DND-41 (cell line): ENCODE measurements at places on chromosomes 1 and 21.

DNA sequence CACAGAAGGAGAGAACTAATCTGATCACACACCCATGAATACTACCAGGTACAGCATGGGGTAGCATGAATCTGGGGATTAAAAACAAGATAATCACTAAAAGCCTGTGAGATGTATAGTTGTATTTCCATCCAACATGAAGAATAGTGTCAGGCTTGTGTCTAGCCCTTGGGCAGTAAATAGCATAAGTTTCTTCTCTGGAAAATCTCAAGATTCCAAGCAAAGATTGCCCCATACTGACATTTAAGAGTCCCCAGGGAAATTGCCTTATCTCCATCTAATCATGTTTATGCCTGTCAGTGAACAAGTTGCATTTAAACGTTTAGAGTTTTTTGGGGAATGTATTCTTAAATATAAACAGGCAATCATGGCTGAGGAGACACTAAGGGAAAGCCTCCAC, 109.2 kb upstream of the SERTAD4 start:
- no peak for DNase-seq
- H3K4me1 ChIP-seq: no peaks in the 10 kb centered on the region
- no peaks in the 10 kb centered on the region for H3K27me3 ChIP-seq
- H3K36me3 ChIP-seq: no peaks in the 10 kb centered on the region
- H3K4me3 ChIP-seq: no peak overlapping the region

DNA sequence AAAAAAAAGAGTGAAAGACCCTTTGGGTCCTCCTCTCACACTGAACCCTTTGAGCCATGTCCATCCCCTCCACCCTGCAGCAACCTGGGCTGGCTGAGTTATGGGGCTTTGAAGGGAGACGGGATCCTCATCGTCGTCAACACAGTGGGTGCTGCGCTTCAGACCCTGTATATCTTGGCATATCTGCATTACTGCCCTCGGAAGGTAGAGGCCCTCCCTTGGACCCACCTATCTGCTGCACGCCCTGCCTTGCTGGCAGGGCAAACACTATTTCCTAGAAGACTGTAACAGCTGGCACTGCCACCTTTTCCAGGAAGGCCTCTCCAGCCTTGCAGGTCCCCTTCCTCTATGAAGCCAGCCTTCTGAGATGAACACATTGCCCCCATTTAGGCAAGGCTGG, 1.1 kb downstream of the SLC50A1 start:
- no peaks in the 10 kb centered on the region for H3K27me3 ChIP-seq
- peak overlapping the region; percentile 90 for H3K4me3 ChIP-seq
- peaks cover 55% of the 10 kb centered on the region for H3K4me1 ChIP-seq
- peak overlapping the region; percentile 32 for H3K27ac ChIP-seq
- peaks cover 19% of the 10 kb centered on the region for H3K36me3 ChIP-seq

GRCh38 chr21:38600106-38600505, 101.8 kb upstream of the ERG start:
- H3K36me3 ChIP-seq: no peaks in the 10 kb centered on the region
- H3K4me1 ChIP-seq: no peaks in the 10 kb centered on the region

DNA sequence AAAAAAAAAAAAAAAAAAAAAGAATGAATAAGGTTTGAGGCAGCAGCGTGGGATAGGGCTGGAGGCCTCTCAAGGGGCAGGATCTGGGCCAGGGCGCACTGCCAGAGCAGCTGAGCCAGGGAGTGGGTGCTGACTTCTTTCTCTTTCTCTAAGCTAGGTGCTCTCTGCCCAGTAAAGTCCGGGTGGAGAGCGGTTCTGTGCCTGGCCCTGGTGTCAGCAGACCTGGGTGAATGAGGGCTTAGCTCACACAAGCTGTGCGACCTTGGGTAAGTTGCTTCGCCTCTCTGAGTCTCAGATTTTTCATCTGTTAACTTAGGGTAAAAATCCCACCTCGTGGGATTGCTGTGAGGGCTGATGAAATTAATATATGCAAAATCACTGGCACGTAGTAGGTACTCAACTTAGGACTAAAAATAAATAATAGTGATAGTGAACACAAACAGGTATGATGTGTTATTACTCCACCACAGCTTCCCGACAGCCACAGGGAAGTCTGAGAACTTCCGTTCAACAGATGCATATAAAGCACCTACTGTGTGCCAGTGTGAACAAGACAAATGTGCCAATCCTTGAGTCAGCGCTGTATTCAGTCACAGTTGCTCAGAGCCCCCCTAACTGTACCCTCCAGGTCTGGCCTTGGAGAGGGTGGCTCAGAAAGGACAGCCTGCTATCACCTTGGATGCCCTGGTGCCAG, 2.0 kb upstream of the FAM131C start:
- no peaks in the 10 kb centered on the region for H3K36me3 ChIP-seq
- H3K4me3 ChIP-seq: no peak overlapping the region
- H3K4me1 ChIP-seq: peaks cover 6% of the 10 kb centered on the region
- H3K27ac ChIP-seq: no peak overlapping the region
- no peaks in the 10 kb centered on the region for H3K27me3 ChIP-seq

- H3K4me3 ChIP-seq: no peak overlapping the region
- H3K27ac ChIP-seq: no peak overlapping the region
- H3K4me1 ChIP-seq: no peaks in the 10 kb centered on the region
Measured at GRCh38 chr21:15872236-15872635, 142.5 kb downstream of the USP25 start.

GRCh38 chr1:206002871-206003801, at the start of gene RAB7B:
Gene RAB7B, minus strand, starts transcription at chr1:206003395. Its CDS starts 9,260 bp downstream, at chr1:205994135.
- no peak for DNase-seq
- no peak within 1 kb of the TSS for H3K27ac ChIP-seq
- peaks cover 2% of the 10 kb centered on the region for H3K27me3 ChIP-seq
- no peak within 1 kb of the TSS for H3K4me3 ChIP-seq
- no peaks in the 10 kb centered on the region for H3K4me1 ChIP-seq
- H3K36me3 ChIP-seq: no peaks in the 10 kb centered on the region

- H3K36me3 ChIP-seq: peaks cover 4% of the 10 kb centered on the region; the same call in 1 of the 2 replicates
- DNase-seq: no peak
- no peak overlapping the region for H3K4me3 ChIP-seq
- no peaks in the 10 kb centered on the region for H3K27me3 ChIP-seq
Measured at GRCh38 chr1:10308001-10308400, 90.9 kb upstream of the PGD start.

DNA sequence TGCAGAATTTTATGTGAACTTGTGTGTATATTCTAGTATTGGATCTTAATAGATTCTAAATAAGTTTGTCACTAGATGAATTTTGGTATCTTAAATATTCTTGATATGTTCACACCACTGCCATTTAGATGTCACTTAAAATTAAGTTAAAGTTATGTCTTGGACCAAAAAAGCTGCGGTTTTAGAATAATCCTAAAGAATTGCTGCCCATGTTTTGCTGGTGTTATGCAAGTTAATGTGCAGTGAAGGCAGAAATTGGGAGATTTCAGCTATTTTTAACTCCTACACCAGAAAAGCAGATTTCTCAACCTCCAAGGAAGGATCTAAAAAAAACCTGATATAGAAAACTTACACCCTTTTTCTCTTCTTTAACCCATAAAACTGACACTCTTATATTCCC, 757 bp downstream of the ACADM start:
- H3K4me1 ChIP-seq: peaks cover 38% of the 10 kb centered on the region
- H3K36me3 ChIP-seq: peaks cover 5% of the 10 kb centered on the region; the same call in 1 of the 2 replicates
- peak overlapping the region; percentile 98 for H3K27ac ChIP-seq

DNA sequence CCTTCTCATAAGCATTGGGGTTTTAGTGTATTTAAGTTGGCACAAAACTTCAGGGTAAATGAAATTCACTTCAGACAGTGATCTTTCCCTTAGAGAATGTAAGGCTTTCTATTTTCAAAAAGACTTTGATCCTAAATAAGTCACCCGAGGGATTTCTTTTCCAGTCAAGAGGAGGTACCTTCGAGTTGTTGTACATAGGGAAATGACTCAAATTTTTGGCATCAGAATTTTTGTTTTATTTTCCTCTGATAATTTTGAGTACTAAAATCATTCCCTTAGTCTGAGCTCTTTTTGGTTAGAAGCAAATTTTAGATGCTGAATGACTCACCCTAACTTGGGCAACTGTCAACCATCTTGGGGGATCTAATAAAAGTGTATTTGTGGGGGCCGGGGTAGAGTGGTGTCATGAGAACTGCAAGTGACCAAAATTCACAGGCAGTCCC, 193.9 kb downstream of the DHRS3 start:
- H3K36me3 ChIP-seq: peaks cover 4% of the 10 kb centered on the region
- no peaks in the 10 kb centered on the region for H3K27me3 ChIP-seq
- no peak for DNase-seq
- no peaks in the 10 kb centered on the region for H3K4me1 ChIP-seq
- no peak overlapping the region for H3K4me3 ChIP-seq
- no peak overlapping the region for H3K27ac ChIP-seq

GRCh38 chr1:229674042-229674441, 48.0 kb downstream of the URB2 start:
- no peaks in the 10 kb centered on the region for H3K27me3 ChIP-seq
- no peaks in the 10 kb centered on the region for H3K36me3 ChIP-seq
- peak; percentile 83 for DNase-seq
- peaks cover 27% of the 10 kb centered on the region for H3K4me1 ChIP-seq
